ENCODE measurements at places on chromosomes 6 and 20.

GRCh38 chr20:23180451-23180921 lies 94.4 kb upstream of the CD93 start:
- ATAC-seq, result no peak

GRCh38 chr20:2804041-2804828 lies 3.8 kb upstream of the CPXM1 start:
- no peak for ATAC-seq

- ATAC-seq, result no peak
Measured at GRCh38 chr20:37886851-37887297, 16.1 kb upstream of the VSTM2L start.

GRCh38 chr6:142863981-142864380 lies 81.0 kb downstream of the HIVEP2 start:
- no peak for ATAC-seq

DNA sequence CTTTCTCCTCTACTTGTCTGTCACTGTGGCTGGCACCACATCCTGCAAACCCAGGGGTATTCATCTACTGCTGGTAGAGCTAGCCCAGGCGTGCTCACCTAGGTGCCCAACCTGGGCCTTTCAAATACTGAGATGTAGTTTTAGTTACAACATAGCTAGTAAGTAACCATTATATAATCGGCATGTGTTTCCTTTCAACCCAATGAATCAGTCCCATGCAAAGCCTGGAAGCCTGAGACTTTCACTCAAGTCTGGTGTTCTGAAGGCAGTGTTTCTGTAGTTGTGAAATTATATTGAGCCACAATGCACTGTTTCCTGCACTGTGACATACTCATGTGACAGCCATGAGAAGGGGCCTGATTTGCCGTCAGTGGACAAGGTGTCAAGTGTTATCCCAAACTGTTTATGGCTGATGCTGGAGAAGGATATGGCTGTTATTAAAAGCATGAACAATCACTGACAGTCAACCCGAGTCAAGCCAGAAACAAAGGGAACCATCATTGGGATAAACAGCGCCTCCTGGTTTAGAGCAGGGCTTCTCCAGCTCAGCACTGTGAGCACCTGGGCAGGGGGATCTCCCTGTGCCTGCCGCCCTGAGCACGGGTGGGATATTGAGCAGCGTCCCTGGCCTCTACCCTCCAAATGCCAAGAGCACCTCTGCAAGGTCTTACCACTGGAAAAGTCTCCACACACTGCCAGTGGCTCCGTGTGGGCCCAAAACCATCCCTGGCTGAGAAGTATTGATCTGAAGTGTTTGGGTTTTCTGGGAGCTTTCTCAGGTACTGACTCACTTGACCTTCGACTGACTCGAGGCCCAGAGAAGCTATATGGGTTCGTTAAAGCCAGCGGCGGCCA lies 1.6 kb downstream of the PSMA7 start:
- ATAC-seq, result no peak

DNA sequence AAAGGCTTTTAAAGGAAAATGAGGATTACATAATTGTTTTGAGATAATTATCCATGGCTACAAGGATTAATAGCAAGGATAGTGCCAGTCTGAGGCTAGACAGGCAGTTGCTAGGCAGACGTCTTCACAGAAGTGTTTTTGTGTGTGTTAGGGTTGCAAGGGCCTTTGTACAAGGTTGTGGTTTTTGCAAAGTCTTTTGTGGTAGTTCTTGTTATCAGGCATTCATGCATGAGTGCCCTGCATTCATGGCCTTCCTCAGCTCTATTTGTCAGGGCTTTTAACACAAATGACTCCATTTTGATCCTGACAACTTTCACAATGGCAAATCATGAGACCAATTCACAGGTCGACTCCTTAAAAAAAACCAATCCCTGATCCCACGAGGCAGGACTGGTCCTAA lies 68.1 kb upstream of the TXNDC5 start:
- no peak for ATAC-seq

All from motor neuron (in vitro differentiated cells).